ENCODE measurements at places on chromosomes 12 and 14. TPM values are rescaled to one million over a fixed set of nuclear protein-coding genes. Genes with fewer than 3 reads are reported as not detected.

DNA sequence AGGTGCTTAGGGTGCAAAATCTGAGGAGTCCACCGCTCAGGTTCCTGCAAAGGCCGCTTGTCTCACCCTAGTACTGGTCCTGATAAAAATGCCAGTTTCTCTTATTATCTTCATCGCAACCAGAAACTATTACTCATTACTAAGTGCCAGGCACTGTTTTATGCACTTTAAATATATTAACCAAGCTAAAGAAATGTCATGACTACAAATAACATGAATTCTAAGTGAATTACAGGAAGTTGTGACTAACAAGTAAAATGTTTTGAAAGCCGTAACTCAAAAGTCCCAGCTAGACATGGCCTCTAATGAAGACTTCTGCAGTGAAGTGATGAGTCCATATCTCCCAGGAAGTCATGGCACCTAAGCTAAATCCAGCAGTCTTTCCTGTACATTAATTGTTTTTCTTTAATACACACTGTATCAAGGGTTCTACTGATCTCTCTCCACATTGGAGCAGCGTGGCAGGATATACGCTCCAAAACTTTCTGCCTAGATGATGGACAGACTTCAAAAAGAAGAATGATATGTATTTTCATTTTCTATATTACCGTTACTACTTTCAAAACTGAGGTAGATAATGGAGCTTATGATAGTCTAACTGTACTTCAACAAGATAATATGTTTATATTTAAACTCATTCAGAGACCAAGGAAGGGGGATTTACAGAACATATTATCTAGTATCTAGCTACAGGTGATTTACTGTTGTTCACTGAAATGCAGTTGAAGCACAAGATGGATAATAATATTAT lies 117.3 kb upstream of the ARID2 start:
- no peak for DNase-seq

DNA sequence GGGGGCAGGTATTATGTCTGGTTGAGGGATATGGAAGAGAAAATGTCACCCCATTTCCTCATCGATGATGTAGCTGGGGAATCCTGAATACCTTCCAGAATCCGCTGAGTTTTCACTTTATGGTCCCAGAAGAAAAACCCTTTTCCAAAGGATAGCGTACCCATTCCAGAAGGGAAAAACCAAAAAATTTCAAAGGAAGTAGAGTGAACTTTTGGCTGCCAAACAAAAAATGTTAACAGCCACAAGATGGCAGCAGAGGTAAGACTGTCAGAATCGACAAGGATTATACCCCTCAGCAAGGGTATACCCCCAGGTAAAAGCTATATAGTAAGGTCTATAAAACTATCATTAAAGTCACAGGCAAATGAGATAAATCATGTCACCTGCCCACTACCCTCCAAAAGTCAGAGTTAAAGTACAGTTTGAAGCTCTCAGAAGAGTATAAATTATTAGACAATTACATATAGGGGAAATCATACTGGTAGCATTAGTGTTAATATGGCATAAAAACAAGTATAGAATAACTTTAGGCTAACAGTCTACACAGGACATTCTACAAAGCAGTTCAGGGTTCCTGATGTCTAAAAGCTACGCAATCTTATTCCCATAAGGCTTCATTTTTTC lies 18.0 kb downstream of the ACIN1 start:
- DNase-seq: no peak

DNA sequence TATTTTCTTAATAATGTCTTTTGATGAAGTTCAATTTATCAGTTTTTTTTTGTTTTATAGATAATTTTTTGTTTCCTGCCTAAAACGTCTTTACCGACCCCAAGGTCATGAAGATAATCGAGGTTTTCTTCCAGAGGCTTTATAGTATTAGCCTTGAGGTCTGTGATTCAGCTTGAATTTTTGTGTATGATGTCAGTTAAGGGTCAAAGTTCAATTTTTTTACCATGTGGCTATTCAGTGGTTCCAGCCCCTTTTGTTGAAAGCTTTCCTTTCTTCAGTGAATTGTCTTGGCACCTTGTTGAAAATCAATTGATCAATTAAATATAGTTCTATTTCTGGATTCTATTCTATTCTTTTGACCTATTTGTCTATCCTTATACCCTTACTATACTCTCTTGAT lies 3.2 kb upstream of the MGST1 start:
- DNase-seq: no peak

DNA sequence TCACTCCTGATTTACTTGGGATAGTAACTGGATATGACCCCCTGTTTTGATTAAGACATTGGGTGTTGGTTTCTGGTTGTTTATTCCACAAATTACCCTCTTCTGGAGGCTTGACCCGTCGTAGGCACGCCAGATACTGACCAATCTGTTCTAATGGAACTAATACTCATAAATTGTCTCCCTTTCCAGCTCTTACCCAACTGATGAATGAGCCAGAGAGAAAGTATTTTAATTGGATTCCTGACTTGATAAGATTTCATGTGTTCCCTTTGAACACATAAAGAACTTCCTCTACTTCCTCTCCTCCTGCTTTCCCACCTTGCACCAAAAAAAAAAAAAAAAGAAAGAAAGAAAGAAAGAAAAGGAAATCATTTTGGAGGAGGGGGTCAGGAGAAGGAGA lies 340.9 kb downstream of the PCNX1 start:
- no peak for DNase-seq

DNA sequence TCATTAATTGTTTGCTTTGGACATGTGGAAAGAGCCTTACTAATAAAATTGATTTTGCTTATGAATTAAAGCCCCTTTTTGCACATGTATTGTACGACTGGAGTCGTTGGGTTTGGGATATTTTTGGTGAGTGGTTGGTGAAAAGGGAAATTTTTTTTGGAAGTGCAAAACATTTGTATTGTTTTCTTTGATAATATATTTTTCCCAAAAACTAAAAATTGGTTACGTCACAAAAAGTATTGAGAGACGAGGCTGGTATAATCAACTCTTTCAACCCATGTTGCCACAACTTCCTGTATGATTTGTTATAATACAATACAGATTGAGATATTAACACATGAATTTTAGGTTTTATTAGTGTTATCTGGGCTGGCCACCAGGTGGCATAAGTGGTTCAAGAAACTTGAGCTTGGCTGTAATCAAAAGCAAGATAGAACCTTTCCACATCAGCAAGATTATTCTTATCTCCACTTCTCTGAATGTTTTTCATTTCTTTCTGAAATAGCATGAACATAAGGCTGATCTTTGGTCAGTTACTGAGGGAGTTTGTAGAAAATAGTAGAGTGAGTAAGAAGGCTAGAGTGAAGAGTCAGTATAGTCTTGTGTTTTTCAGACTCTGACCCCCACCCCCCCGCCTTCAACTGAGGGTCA lies 8.7 kb downstream of the NGDN start:
- DNase-seq: no peak

- no peak for DNase-seq
These were observed 5.0 kb downstream of the BEST3 start for GRCh38 chr12:69694123-69694522.

DNA sequence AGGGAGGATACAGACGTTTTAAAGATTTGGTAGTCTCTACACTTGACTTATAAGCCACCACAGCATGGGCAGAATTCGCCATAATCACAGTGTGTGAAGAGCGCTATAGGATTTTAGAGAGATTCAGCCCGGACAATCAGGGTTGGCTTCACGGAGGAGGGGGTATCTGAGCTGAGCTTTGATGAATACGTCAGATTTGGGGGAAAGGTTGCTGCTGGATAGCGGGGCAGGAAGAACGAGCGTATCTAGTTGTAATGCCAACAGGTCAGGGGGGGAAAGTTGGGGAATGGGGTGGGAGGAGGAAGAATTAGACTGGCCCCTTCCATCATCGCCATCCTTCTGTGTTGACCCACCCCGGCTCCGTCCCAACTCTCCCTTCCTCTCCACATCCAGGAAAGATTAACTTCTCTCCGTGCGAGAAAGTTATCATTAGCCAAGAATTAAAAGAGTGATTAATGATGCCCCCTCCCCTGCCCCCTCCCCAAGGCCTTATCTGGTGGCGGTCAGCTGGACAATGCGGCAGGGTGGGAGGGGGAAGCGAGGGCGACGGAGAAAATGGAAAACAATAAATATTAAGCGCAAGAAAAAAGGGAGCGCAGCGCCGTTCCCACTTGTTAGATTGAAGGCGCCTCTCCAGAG lies 13.5 kb upstream of the GPATCH2L start:
- no peak for DNase-seq

The PLEKHG7 gene
- total RNA-seq: 0.41 TPM

Measured in sigmoid colon (tissue), 7 donors.